Head of caudate nucleus (tissue), 42 donors: ENCODE measurements at places on chromosomes 7 and 10.
A peak's percentile ranks its signal among the peaks of the same experiment; 100 is the strongest.

GRCh38 chr7:1428941-1429501, 30.2 kb downstream of the MICALL2 start:
- DNase-seq = no peak

DNA sequence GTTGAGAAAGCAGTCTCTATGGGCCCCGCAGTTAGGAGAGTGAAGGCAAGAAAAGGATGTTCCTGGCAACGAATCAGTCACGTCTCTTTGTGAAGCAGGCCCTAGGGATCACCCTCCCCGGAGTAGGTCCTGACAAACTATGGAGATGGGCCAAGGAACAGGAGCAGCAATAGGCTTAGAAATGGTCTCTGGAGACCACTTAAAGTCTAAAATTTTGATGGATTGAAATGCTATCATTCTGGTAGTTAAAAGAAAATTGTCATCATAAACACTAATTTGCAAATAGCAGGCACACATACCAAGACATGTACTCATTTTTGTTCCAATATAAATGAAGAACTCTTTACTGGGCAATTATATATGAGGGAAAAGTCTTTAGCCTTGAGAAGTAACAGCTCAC, 123.5 kb downstream of the ITGB8 start:
- DNase-seq = no peak

DNA sequence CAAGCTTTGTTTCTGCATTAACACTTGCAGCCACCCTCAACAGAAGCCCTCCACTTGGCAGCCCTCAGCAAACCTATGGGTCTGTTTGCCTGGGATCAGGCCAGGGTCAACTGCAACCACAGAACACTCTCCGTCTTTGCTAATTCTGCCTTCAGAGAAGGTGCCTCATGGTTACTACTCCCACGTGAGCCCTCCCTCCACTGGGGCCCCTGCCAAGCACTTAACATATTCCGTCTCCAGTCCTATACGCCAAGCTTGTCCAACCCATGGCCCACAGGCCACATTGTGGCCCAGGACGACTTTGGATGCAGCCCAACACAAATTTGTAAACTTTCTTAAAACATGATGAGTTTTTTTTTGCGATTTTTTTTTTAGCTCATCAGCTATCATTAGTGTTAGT, 54.7 kb downstream of the HSPA12A start:
- DNase-seq = no peak

DNA sequence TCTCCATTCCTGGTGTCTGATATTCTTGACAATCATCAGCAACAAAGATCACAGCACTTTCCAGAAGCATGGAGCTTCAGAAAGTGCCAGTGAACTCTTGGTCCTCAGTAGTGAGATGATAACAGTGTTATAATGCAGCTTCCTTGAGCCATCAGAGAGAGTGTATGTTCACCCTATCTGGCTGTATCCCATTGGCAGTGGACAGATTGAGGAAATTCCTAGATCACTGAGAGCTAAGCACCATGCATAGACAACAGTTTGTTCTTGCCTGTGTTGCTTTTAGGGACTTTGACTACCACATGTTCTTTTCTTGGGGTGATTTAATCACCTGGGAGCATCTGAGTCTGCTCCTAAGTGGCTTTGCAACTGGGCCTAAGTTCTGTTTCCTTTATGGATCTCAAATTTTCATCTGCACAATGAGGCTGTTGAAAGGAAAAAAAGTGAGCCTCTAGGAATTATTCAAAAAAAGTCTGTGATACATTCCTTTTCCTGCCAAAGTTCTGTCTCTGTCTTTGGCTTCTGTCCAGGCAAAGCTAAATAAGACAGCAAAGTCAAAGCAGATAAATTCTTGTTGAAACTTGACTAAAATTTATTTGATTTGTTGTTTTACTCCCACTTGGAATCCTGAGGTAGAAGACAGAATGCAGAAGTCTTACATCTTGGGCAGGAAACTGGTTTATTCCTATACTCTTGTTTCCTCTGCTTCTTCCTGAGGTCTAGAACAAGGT, 14.5 kb upstream of the ZNF282 start:
- DNase-seq = no peak

GRCh38 chr10:77756319-77757232, 119.0 kb upstream of the KCNMA1 start:
- peak; percentile 25 for DNase-seq

GRCh38 chr10:67978749-67979148, 94.3 kb downstream of the SIRT1 start:
- no peak for DNase-seq

GRCh38 chr10:83585686-83586085, 553.6 kb upstream of the GHITM start:
- DNase-seq = no peak

DNA sequence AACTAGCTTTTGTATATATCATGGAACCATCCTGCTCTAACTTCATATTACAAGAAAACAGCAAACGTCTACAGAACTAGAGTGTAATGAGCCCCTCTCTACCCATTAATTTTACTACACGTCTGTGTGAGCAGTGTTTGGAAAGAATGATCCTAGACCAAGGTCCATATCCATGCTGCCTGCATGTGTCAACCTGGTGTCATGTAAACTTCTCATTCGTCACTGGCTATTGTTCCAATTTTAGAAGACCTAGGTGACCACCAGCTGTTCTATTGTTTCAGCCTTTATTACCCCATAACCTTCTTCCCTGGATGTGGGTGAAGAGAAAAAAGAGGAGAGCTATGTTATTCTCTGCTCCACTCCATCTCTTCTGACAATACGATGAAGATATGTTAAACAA, 77.1 kb downstream of the CREM start:
- no peak for DNase-seq

GRCh38 chr10:29160150-29160617, 128.7 kb upstream of the LYZL1 start:
- no peak for DNase-seq

DNA sequence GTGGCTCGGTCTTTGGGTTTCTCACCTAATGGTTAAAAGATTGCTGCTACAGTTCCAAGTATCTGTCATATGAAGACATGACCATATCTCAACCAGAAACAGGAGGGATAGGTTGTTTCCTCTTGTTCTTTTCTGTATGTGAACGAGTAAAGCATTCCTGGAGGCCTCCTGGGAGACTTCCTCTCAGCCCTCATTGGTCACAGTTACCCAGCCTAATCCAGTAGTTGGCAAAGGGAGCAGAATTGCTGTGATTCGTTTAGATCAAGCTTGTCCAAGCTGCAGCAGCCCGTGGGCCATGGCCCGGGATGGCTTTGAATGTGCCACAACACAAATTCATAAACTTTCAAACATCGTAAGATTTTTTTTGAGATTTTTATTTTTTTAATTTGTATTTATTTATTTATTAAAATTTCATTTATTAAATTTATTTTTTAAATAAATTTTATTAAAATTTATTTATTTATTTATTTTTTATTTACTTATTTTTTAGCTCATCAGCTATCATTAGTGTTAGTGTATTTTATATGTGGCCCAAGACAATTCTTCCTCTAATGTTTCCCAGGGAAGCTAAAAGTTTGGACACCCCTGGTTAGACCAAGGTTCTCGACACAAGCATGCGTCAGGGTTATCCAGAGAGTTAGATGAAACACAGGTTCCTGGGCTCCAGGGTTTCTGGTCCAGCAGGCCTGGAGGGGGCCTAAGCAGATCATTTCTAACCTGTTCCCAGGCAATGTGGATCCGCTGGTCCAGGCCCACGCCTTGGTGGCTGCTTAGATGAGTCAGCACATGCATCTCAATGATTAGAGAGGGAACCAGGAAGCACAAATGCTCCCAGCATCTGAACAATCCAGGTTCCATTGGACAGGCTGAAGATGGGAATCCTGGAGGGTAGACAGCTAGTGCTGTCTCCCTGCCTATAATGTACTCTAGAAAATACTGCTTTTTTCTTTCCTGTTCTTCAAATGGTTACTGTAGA, 25.6 kb downstream of the CDC123 start:
- peak; percentile 19 for DNase-seq

- DNase-seq = no peak
These were observed 803 bp downstream of the RAPGEF5 start for GRCh38 chr7:22356010-22356691.

GRCh38 chr10:108338146-108338545, 1173.6 kb upstream of the SORCS1 start:
- DNase-seq = no peak

GRCh38 chr10:86654411-86655172, at the start of gene OPN4:
Gene OPN4, plus strand, starts transcription at chr10:86654547. Its CDS starts 237 bp downstream, at chr10:86654784.
- DNase-seq = peak; percentile 33

DNA sequence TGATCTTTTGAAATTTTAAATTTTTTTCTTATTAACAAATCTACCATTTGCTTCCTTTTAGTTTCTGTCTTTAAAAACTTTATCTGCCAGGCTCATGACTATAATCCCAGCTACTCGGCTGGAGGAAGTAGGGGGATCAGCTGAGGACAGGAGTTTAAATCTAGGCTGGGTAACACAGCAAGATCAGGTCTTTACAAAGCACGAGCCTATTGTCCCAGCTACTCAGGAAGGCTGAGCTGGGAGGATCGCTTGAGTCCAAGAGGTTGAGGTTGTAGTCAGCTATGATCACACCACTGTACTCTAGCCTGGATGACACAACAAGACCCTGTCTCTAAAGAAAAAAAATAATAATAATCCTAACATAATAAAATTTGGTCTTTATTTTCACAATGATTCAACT, 17.5 kb downstream of the DPY19L1 start:
- DNase-seq = no peak

GRCh38 chr10:103776878-103777591, 78.3 kb downstream of the SH3PXD2A start:
- DNase-seq = no peak

- no peak for DNase-seq
These were observed 111.1 kb upstream of the CREB5 start for GRCh38 chr7:28301148-28301641.

GRCh38 chr10:59234194-59234593, 57.8 kb downstream of the PHYHIPL start:
- DNase-seq = no peak

DNA sequence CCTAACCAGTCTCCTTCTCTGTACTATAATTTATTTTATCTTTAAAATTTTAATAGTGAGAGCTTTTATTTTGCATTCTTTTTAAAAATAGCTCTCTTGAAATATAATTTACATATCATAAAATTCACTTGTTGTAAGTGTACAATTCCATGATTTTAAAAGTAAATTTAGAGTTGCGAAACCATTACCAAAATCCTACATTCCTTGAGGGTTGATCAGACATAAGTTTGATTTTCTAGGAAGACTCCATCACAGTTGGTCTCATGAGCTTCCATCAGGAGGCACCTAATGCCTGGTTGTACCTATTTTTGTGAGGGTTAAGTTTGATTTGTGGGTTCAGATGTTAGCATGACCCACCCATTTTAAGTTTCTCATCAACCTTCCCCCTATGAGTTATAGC, 108.1 kb downstream of the BMPER start:
- DNase-seq = no peak

DNA sequence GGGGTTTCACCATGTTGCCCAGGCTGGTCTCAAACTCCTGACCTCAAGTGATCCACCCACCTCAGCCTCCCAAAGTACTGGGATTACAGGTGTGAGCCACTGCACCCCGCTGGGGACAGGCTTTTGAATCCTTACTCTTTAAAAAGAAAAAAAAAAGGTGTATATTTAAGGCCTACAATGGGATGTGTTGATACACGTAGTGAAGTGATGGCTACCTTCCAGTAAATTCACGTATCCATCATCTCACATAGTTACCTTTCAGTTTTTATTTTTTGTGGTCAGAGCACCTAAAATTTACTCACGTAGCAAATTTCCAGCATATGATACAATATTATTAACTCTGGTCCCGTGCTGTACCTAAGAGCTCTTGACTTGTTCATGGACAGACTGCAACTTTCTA, 119.5 kb upstream of the INSYN2A start:
- DNase-seq = no peak

- no peak for DNase-seq
These were observed 1451.1 kb downstream of the GATA3 start for GRCh38 chr10:9505546-9505945.

GRCh38 chr10:127984945-127985344, 78.0 kb downstream of the PTPRE start:
- DNase-seq = no peak

GRCh38 chr7:18520450-18521235, 25.1 kb downstream of the HDAC9 start:
- DNase-seq = no peak

DNA sequence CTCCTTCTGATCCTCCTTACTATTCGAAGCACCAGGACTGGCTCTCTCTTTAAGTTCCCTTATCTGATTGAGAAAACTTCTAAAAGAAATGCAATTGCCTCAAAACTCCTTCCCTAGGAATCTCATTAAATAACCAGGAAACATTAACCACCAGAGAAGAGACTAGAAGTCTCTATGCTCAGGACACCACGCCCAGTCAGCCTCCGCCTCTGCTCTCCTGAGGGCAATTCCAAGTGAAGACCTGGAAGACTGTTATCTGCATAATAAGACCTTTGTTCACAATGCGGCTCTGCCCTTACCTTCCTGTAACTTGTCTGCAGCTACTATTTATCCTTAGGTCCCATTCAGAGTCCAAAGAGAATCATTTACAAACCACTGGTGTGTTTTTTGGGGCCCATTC, 78.8 kb downstream of the ELMO1 start:
- DNase-seq = no peak

DNA sequence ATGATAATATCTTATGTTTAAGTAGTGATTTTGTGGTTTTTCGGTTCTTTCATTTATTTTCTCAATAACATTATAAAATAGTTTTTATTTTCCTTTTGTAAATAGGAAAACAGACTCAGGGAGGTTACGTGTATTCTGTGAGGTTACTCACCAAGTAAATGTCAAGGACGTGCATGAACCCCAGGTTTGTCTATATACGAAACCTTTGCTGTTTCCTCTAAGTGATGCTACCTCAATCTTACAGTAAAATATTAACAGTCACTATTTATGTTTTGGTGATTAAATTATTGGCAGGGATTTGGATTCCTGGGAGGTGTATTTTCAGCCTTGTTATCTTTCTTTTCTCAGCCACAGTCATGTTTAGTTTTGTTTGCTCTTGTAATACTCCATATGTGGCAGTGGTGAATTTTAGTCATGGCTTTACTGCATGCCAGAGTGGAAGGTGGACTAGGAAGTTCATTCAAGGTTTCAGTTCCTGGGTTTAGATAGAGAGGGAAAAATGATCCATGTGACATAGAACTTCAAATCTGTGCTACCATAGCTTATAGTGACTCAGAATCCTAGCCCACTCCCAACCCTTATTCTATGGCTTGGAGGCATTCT, 139.9 kb downstream of the ARL4A start:
- no peak for DNase-seq

- no peak for DNase-seq
These were observed 59.0 kb upstream of the CHST15 start for GRCh38 chr10:124152139-124153022.

- DNase-seq = no peak
These were observed 6.6 kb downstream of the DGKI start for GRCh38 chr7:137839903-137840779.

- DNase-seq = peak; percentile 25
These were observed 131.6 kb downstream of the DIP2C start for GRCh38 chr10:557792-558328.

- peak; percentile 73 for DNase-seq
These were observed at the start of gene ADARB2 for GRCh38 chr10:1737222-1738061. Gene ADARB2, minus strand, starts transcription at chr10:1737525.
